ENCODE measurements at places on chromosomes 1 and 21.

GRCh38 chr1:45009956-45010854 is 919 bp downstream of the HECTD3 start:
- DNase-seq = no peak

- DNase-seq = peak; percentile 90
Observed at GRCh38 chr1:156751757-156752481, 444 bp upstream of the HDGF start.

DNA sequence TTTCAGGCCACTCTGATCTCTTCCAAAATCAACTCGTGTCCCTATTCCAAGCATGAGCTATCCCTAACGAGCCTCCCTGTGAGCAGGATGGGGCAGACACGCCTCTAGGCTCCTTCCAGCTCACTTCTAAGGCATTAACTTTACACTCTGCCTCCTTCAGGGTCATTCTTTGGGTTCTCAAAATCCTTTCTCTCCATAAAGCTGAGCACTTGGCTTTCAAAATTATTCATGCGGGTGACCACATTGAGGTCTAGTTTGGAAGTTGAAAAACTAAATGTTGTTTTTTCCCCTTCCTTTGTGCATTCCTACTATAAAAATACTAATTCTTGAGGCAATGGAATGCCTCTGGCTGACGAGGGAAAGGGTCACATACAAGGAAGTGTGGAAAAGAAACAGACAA is 33.5 kb upstream of the BMP8B start:
- no peak for DNase-seq

DNA sequence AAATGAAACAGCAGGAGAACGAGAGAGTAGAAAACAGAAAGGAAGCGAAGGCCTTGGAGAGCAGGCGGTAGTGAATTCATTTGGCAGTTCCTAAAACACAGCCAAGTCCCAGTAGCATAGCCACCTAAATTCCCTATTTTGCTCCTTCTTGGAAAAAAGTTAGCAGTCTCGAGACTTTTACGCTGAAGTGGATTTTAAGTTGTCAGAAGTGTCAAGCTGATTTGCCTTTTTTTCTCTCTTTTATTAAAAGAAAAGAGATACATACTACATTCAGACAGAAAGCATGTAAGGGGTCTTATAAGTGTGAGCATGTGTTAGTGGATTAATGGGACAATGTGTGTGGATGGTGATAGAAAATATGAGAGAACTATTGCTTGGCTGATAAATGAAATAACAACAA is 19.2 kb downstream of the NFIA start:
- DNase-seq = no peak

DNA sequence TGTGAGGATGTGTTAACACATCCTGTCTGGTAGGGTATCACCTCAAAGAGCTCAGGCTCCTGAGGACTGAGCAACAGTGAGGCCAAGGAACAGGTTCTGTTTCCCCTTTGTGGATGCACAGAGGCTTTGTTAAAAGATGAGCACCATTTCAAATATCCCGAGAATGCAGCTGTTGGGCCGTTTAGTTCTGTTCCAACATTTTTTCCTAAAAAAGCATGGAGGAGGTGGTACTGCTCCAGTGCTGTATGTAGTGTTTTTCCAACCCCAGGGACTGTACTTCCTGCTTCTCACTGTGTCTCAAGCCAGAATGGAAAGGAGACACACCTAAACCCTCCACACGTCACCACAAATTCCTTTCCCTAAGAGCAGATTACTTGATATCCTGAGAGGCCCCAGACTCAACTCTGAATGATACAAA is 53.8 kb upstream of the BCL10 start:
- DNase-seq = peak; percentile 92

- DNase-seq = no peak
Observed at GRCh38 chr1:238672262-238672661, 714.1 kb upstream of the CHRM3 start.

DNA sequence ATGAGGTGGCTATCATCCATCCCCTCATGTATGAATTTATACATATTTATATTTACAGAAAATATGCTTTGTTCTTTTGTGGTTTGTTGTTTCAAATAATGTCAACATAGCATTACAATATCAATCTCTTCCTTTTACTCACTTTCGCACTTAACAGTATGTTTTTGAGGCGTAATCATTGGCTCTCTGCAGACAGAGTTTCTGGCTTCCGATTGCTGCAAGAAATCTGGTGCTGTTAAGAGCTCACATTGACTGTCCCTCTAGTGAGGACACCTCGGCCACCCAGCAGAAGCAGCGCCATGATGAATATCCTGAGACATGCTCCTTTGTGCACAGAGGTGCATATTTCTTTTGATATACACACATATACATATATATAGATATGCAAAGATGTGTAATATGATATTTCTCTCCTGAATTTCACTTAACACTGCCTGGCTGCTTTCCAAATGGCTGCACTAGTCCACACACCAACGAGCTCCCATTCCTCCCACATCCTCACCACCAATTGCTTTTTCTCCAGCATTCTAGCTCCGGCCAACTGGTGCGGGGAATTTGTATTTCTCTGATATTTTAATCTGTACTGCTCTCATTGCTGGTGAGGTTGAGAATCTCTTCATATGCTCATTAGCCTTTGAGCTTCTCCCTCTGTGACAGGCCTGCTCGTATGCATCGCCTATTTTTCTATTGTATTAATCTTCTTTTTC is 248.4 kb downstream of the SIPA1L2 start:
- DNase-seq = no peak

All from fibroblast of skin of left biceps (primary cell).